Left lobe of liver (tissue), 2 donors: ENCODE measurements at places on chromosomes 1 and 21. TPM values are rescaled to one million over a fixed set of nuclear protein-coding genes. Genes with fewer than 3 reads are reported as not detected.

DNA sequence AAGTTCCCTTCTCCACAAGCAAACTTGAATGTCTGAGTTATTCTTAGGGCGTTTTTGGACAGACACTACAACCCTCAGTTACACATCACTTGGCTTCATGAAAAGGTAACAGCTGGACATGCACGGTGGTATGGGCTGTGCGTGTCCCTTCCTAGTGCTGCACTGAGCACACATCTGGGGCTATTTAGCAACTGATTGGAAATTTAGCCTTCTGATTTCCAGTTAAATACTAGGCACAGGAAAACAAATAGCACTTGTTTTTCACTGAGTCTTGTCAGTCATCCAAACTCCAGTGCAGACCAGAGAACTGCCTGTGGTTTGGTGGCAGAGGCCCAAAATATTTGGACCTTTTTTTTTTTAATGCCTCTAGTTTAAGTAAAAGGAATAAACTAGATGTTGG, 134.7 kb downstream of the TGFBR3 start:
- no peak for DNase-seq

DNA sequence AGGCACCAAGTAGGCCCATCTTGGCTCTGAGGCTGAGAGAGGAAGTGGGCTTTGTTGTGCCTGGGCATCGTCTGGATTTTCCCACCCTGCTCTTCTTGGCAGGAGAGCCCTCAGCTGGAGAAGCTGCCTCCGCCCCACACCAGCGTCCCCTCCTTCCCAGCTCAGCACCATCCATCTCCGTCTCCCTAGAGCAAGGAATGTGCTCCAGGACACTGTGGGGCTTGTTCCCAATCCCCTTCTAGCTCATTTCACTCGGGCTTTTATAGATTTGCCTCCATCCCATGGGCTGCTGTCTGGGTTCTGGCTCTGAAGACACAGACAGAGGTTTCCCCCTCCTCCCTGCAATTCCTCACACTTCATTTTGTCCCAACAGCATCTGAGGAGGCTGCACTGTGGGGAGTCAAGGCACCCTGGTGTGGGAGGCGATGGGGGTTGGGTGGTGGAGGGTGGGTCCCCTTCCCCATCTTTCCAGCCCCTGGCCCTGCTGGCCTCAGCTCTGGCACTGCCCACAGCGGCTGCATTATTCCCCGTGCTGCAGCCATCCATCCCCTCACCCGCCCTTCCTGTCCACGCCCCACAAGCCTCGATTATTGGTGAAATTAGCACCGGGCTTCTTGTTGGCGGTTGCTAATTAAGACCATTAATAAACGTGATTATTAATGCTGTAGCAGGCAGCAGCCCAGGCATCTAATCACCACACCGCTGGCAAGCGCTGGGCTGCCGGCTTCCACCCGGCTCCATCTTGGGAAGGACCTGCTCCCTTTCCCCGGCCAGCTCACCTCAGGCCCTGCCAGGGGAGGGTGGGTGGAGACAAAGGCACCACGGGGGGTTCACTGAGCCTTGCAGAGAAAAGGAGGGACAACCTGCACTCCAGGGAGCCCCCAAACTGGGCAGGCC, 21.7 kb downstream of the RHBG start:
- DNase-seq = no peak

DNA sequence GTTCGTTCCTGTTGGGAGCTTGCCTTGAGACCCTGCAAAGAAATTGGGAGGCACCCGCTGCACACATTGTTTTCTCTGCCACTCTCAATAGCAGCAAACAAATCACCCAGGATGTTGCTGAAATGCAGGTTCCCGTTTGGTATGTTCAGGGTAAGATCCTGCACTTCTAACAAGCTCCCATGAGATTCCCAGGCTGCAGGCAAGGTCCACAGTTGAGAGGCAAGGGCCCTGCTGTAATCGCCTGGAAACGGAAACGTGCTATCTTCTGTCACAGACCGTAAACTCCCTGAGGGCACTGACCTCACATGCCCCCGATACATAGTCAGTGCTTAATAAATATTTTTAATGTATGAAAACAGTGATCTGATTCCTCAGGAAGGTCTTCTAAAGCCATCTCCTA, 37.8 kb downstream of the XCL1 start:
- no peak for DNase-seq

GRCh38 chr1:101162736-101163735, 73.8 kb upstream of the S1PR1 start:
- DNase-seq = no peak

DNA sequence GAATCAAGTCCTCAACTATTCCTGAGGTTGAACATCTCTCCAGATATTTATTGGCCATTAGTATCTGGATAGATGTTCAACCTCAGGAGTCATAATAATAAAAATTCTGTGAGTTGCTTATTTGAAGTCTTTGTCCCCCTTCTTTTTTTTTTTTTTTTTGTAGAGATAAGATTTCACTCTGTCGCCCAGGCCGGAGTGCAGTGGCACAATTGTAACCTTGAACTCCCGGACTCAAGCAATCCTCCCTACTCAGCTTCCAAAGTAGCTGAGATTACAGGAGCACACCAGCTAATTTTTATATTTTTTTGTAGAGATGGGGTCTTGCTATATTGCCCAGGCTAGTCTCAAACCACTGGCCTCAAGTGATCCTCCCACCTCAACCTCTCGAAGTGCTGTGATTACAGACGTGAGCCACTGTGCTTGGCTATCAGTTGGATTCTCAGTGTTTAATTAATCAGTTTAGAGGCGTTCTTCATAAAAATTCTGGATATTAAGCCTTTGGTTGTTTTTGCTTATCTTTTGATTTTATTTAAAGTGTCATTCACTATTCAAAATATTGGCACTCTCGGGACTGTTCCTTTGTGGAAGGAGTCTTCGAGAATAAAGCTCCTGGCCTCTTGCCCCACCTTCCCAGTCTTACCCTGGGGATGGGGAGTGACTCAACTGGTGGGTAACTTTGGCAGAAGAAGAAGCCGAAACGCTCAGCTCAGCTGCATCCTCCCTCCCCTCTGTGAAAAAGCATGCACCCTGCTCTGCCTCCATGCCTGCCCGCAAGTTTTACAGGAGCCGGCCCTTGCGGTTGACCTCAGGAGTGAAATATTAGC, 11.2 kb upstream of the HYI start:
- no peak for DNase-seq

- DNase-seq = no peak
Observed at GRCh38 chr21:31520561-31521098, 138.9 kb upstream of the SOD1 start.

GRCh38 chr1:1869469-1869868, 21.4 kb downstream of the GNB1 start:
- DNase-seq = no peak

- no peak for DNase-seq
Observed at GRCh38 chr21:33332143-33332542, 7.4 kb downstream of the IFNAR1 start.

GRCh38 chr1:159707472-159708260, 6.7 kb downstream of the CRP start:
- DNase-seq = no peak

OR2W3 gene
- total RNA-seq = not detected

MPC2 gene
- total RNA-seq = 158 TPM

CDC73 gene
- 17.9 TPM for total RNA-seq

E2F2 gene
- total RNA-seq = 0.15 TPM

HSD3B1 gene
- total RNA-seq = not detected

CASZ1 gene
- total RNA-seq = 4.8 TPM
